ENCODE measurements at places on chromosomes 1 and 21. TPM values are rescaled to one million over a fixed set of nuclear protein-coding genes. Genes with fewer than 3 reads are reported as not detected.

Gene CMPK1
- 127 TPM for total RNA-seq

Gene IVL
- total RNA-seq: not detected

Gene C1QC
- total RNA-seq: not detected

Gene KAZN
- 0.10 TPM for total RNA-seq

Gene TFF3
- total RNA-seq: 52.7 TPM

Gene SUSD4
- total RNA-seq: 3.1 TPM

Gene ADAM30
- total RNA-seq: not detected

Gene OR2T29
- total RNA-seq: not detected

Gene RSPH1
- not detected for total RNA-seq

All from SJCRH30 (cell line).